ENCODE measurements at places on chromosomes 4 and X. TPM values are rescaled to one million over a fixed set of nuclear protein-coding genes. Genes with fewer than 3 reads are reported as not detected.

- DNase-seq = peak; percentile 71
Measured at GRCh38 chr4:64158648-64159326, 250.5 kb downstream of the TECRL start.

Gene RAB40AL
- total RNA-seq = not detected

- no peak for DNase-seq
Measured at GRCh38 chrX:43836435-43837184, 45.6 kb downstream of the MAOB start.

DNA sequence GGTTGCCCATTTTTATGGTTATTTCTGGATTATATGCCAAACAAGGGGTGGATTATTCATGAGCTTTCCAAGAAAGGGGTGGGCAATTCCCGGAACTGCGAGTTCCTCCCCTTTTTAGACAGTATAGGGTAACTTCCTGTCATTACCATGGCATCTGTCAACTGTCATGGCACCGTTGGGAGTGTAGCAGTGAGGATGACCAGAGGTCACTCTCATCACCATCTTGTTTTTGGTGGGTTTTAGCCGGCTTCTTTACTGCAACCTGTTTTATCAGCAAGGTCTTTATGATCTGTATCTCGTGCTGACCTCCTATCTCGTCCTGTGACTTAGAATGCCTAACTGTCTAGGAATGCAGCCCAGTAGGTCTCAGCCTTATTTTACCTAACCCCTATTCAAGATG is 57.6 kb downstream of the SH3KBP1 start:
- no peak for DNase-seq

- no peak for DNase-seq
Measured at GRCh38 chrX:119340606-119341205, 58.4 kb upstream of the SLC25A43 start.

DNA sequence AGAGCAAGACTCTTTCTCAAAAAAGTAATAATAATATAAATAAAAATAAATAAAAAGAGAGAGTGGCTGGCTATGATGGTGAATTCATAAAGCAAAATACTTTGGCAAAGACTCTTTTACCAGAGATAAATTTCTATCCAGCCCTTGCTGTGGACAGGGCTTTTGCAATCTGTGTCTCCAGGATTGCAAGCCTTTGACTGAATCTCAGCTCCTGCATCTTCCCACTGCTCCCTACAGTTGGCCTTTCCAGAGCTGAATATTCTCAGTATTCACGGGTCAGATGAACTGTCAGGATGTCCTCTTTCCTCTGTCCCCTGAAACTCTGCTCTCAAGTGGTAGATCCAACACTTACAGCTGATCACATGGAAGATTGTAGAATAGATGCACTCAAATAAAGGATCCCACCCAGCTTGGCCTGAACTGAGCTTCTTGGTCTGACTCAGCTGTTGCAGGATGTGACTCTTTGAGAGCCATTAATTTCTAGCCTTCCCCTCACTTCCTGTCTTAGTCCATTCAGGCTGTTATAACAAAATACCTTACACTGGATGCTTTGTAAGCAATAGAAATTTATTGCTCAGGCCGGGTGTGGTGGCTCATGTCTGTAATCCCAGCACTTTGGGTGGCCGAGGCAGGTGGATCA is 123.4 kb upstream of the GUCY1A1 start:
- DNase-seq = no peak

Gene MAGEC3
- total RNA-seq = not detected

GRCh38 chr4:89829470-89830138 is 7.4 kb downstream of the SNCA start:
- peak; percentile 59 for DNase-seq

GRCh38 chr4:127993151-127993550 is 27.9 kb downstream of the ABHD18 start:
- no peak for DNase-seq

DNA sequence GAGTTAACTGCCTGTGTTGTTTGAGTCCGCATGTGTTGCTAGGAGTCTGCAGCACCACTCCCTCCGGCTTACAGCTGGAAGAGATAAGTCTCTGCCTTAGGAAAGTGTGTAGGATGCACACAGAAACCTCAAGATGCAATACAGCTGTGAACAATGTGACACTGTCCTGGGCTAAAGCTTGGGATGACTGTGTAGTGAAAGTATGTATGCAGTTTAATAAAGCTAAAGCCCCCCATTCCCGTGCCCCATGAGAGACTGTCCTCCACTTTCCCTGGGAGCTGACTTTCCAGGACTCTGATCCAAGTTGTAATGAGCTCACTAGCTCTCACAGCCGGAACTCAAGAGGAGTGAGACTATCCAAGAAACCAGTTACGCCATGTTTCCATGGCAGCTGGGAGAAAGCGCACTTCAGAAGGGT is 156.6 kb upstream of the FTHL17 start:
- DNase-seq = no peak

GRCh38 chr4:4693258-4693657 is 151.4 kb upstream of the STX18 start:
- DNase-seq = peak; percentile 14

DNA sequence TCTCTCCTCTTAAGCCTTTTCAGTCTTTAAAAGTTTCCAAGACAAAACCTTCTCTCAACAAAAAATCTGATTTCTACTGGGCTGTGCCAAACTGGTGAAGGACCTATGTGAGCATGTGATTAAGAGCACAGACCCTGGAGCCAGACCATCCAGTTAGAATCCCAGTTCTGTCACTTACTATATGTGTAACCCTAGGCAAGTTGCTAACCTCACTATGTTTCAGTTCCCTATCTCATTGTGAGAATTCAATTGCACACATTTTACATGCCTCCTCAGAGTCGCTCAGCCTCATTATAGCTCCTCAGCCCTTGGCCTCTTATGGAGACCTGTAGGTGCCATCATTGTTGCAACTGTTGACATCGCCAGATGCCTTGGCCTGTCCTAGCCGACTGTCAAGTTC is 54.1 kb upstream of the VEGFD start:
- DNase-seq = no peak

Gene PLXNB3
- total RNA-seq = 0.05 TPM

GRCh38 chr4:106898621-106899230 is 137.4 kb downstream of the DKK2 start:
- DNase-seq = peak; percentile 49

DNA sequence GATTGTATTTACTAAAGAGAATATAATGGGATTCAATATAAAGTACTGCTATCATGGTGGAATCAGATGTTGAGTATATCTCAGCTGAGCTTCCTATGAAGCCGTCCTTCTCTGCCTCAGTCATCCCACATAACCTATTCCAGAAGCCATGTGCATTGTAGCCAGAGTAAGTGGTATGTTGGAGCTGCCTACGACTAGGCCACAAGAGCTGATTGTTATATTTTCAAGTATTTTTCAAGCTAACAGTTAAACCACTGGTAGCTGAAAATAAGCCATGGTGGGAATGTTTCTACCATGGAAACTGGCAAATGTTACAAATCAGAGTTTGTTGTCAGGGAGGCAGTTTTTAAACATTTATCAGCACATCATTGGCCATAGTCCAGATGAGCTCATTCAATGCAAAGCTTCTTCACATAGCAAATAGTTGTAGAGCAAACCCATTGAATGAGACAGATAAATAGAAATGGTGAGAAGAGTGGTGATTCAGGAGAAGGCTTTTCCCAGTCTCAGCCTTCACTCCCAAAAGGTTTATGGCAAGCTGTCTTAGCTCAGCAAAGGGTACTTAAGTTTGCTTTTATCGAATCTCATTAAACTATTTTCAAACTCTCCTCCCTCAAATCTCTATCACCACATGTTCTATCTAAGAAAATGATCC is 436.4 kb downstream of the PCDH19 start:
- no peak for DNase-seq

DNA sequence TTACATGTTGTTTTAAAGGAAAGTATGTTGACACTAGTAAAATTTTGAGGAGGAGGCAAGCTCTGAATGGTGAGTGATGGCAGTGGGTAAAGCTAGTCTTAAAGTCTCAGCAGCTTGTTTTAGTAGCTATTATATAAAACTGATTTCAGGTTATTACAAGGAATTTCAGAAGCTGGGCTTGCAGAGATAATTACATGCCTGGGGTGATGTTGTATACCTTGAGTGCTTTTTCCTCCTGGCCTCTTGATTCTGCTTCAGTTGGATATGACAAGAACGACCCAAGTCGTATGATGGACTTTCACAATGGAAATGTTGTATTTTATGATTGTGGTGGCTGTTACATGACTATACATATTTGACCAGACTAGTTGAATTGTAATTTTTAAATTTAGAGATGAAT is 175.5 kb upstream of the ADGRL3 start:
- no peak for DNase-seq

DNA sequence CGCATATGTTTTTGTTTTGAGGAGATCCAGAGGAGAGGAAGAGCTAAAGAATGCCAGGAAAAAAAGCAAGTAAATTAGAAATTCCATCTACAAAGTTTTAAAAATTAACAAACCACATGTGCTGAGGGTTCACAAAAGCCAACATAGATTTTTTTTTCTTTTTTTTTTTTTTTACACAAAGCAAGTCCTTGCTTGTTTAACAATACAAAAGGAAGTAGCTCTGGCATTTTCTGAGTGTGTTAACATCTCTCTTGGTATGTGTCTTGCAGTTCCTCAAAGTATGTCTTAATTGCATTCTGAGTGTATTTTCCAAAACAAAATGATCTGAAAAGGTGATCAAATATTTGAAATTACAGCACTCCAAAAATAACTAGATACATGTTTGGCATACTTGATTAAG is 1682.7 kb upstream of the AGA start:
- DNase-seq = no peak

Gene EPGN
- total RNA-seq = not detected

DNA sequence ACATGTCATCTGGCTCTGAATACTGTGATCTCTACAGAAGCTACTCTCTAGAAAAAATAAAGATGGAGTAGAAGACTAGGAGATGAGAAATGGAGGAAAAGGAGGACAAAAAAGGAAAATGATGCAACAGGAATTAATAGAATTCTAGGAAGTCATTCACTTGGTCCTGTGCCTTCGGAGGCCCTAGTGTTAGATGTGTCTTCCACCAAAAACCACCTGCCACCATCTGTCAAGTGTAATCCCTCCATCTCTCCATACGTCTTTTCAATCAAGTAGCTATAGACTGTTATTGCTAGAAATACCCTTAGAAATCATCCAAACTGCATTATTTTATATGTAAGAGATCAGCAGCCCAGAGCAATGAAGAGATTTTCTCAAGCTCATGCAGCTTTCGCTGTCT is 2.9 kb upstream of the RAB41 start:
- DNase-seq = no peak

DNA sequence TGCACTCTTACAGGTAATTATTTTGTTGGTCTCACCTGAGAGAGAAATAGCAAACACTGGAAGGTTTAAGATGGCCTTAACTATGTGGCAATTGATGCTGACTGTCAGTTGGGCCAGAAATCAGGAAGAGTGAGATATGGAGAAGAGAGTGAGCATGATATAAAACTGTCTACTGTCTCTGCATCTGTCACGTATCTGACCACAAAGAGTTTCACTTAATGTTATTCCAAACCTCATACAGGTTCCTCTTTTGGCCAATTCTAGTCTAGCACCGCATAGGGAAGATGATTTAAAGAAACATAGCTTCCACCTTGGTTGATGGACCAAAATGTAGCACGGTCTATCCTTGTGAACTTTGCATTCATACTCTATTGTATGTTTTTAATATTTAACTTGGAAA is 381.0 kb upstream of the BOD1L1 start:
- no peak for DNase-seq

- DNase-seq = no peak
Measured at GRCh38 chrX:136636121-136636520, 11.8 kb upstream of the CD40LG start.

Gene BEND4
- 0.26 TPM for total RNA-seq

- DNase-seq = peak; percentile 41
Measured at GRCh38 chr4:106369456-106370060, 980 bp upstream of the GIMD1 start.

Gene RNF175
- 1.5 TPM for total RNA-seq

GRCh38 chr4:16122784-16123183 is 39.0 kb upstream of the PROM1 start:
- DNase-seq = peak; percentile 75

- no peak for DNase-seq
Measured at GRCh38 chr4:184979461-184980124, 38.7 kb upstream of the HELT start.

DNA sequence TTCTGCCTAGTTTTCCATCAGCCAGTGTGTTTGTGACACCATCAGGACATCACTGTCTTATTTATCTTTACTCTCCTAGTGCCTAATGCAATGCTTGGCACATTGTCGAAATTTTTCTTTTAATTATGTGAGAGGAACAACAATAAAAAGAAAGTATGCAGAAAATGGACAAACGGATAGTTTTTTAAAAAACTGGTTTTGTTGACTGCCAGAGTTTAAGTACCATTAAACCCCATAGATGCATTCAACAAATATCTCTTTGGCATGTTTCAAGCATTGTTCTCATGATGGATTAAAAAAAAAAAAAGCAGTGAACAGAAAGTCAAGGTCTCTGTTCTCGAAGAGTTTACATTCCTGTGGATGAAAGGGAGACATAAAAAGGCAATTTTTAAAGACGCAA is 398.4 kb downstream of the PPP3CA start:
- DNase-seq = no peak

- no peak for DNase-seq
Measured at GRCh38 chr4:49516796-49517195, 530.7 kb downstream of the CWH43 start.

DNA sequence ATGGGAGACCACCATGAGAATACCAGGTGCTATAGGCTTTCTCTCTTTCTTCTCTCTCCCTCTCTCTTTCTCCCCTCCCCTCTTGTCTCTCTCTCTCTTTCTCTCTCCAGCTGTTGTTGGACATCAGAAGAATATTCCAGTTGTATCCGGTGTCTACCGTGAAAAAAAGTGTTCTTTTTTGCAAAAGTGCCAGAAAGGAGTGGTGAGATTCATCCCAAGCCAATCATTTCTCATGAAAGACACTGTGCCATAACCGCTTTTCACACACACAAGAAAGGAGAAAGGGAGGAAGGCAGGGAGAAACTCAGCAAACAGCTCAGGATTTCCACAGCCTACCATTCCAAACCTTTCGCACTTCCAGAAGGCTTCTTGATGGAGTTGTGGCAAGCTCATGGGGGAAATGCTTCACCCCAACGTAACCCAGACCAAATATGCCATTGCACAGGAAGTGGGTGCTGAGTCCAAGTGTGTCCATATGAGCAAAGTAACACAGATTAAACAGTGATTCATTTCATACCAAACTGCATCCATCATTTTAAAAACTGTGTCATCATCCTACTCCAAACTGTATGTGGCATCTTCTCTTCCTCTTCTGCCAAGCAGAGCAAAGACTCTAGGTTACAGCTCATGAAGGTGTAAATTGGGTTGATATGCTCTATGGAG is 224.0 kb downstream of the APBB2 start:
- DNase-seq = no peak

Measured in activated naive CD4-positive, alpha-beta T cell treated with anti-CD3 and anti-CD28 coated beads for 36 hours (primary cell).